ENCODE measurements at places on chromosomes 2 and 18.

DNA sequence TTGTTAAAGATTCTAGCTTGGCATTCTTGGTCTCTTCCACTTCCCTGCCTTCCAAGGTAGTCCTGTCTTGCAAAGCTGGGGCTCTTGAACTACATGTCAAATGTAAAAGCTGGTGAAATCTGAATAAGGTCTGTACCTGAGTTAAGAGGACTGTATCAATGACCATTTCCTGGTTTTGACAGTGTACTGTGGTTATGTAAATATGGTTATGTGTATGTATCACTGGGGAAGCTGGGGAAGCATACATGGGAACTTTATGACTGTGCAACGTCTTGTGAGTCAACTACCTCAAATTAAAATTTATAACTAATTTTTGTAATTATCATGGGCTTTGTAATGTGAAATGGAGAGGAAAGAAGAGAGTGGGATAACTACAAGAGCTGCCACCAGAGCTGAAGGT, 81.7 kb downstream of the COL4A4 start:
- no peak for DNase-seq

DNA sequence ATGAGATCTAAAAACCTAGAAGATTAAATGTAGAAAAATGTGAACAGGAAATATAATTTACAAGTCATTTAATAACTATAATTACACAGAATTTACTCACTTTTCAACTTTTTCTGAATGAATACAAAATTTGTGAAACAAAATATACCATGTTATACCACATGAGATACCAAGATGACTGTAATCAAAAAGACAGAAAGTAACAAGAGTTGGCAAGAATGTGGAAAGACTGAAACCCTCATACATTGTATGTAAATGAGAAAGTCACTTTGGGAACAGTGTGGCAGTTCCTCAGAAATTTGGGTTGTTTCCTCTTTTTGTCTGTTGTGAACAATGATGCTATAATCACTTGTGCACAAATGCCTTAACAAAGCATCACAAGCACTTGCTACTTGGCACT, 145.4 kb upstream of the ZNF804A start:
- no peak for DNase-seq

GRCh38 chr18:5884375-5884774, 10.9 kb downstream of the TMEM200C start:
- DNase-seq = no peak

DNA sequence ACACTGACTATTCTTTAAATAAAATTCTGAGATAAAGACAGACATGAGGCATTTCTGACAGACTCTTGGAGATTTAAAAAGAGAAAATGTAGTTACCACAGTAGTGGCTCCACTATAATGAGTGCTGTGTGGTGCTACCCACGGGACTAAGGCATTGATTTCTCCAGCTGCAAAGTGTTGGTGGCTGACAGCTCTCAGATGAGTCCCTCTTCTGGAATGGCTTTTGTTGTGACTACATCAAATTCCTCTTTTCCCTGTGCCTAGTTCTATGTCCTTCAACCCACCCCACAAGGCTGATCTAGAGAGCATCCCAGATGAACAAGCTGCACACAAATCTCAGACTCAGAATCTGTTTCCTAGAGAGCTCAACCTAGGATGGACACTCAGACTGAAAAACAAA, 884.8 kb upstream of the ZEB2 start:
- DNase-seq = no peak

GRCh38 chr2:213104092-213104902, 47.1 kb downstream of the IKZF2 start:
- no peak for DNase-seq

GRCh38 chr2:86226070-86226469, 26.8 kb downstream of the MRPL35 start:
- DNase-seq = no peak

DNA sequence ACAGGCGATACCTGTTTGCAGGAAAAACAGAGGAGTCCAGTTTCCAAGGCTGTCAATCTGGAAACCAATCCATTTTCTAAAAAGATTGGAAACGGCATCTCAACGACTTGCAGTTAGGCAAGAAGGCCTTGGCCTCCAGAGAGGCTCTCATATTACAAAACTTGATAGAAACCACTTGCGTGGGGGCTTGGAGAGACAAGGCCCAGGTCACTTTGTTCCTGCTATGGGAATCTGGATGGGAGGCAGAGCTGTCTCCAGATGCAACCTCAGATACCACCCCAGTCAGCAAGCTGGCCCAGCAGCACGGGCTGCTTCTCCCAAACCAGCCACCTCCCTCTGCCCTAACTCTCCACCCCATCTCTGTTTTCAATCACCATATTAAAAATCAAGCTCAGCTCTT, 298.8 kb downstream of the TNS1 start:
- no peak for DNase-seq

GRCh38 chr18:47397671-47398319, 146.3 kb upstream of the SKOR2 start:
- no peak for DNase-seq

DNA sequence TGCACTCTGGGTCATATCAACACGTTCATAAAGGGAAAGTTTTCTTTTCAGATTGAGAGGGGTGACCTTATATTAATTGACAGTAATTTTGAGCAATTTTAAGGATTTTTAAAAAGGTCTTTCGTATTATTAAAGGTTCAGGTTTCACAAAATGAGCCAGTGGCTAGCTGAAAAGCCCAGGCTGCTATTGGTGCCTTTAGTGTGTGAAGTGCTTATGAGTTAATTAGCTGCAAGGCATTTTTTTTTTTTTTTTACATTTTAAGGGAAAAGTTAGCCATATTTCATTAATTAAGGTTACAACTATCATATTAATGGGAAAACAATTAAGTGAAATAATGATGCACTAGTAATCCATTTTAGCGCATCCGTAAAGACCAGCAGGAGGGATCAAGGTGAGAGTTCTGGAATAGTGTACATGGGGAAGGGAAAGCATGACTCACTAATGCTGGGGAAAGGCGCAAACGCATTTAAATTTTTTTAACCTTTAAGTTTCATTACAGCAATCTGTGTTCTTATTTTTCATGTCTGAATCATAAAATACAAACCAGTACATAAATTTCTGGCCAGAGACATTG, 200.0 kb downstream of the ZNF407 start:
- DNase-seq = no peak

GRCh38 chr2:74031221-74031620, 46.5 kb downstream of the TET3 start:
- no peak for DNase-seq

GRCh38 chr18:79848579-79849327, 51.0 kb downstream of the KCNG2 start:
- no peak for DNase-seq

GRCh38 chr2:231634412-231634811, 41.7 kb downstream of the TEX44 start:
- DNase-seq = no peak

DNA sequence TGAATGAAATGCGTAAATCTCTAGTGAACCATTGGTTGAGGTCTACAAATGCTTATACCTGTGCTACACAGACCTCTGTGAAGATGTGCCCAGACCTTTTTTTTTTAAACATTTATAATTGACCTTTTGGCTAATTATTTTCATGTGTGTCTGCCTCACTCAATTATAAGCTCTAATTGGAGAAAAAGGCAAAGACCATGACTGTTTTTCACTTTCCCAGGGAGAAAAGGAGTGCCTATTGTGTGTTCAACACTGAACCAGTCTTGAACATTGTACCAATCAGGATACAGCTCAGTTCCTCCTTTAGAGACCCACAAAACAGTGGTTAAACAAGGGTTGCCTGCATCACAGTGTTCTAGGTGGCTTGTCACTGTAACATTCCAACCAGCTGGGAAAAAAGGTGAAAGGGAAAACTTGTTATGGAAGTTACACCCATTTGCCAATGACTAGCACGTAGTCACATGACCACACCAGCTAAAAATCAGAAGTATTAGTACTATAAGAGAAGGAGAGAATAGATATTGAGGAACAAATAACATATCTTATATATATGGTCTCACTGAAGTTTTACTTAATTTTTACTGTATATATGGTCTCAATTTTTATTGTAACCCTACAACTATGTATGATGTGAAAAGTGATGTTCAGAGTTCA, 13.4 kb downstream of the TANK start:
- no peak for DNase-seq
